Fibroblast of skin of left biceps (primary cell): ENCODE measurements at places on chromosomes 5 and 9.

DNA sequence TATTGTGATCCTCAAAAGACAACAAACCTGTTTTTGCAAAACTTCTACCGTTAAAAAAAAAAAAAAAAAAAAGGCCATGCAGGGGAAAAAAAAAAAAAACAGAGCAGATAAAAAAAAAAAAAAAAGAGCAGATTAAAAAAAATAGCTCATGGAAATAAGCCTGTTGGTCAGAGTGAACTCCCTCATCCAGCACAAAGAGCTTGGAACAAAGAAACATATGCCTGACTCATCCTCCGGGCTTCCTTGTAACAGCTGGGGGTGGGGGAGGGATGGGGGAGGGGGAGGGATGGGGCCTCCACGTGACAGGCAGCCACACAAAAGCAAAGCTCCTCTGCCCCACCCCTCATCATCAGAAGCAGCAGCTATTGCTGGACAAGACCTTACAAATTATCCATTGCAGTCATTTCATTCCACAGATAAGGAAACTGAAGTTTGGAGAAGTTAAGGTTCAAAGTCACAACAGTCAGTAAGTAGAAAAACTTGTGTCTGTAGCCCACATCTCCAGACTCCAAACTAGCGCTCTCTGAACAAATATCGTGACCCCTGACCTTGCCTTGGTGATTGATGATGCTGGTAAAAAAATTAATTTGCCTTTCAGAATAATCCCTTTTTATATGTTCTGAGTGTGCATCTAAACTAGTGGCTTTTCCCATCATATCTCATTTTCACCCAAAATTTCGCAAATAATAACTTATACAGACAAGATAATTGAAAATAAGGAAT lies 38.9 kb downstream of the SLC35D2 start:
- DNase-seq = peak; percentile 61

- DNase-seq = peak; percentile 47
Observed at GRCh38 chr5:169716287-169716686, 79.2 kb downstream of the DOCK2 start.

DNA sequence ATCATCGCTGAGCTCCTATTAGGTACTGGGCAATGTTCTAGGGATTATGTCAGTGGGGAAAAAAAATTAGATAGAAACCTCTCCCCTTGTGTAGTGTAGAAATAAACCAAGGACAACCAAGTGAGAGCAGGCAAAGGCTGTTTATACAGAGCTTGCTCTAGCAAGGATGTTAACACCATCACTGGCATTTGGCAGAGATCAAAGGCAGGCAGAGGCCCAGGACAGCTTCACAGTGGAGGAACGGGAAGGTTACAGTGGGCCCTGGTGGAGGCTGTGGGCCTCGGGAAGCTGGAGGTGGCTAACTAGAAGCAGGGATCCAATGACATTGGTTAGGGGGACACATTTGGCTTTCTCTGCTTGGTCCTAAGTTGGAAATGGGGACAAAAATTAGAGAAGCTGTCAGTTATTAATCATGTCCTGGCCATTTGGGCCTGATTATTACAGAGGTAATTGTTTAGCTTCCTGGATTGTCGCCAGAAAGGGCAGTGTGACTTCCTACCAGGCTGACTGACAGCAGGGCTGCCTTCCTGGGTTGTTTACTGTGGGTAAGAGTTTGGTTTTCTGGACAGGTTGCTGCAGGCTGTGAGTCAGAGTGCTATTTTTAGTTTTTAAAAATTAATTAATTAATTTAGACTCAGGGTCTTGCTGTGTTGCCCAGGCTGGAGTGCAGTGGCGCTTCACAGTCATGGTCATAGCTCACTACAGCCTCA lies 259.3 kb downstream of the ROR2 start:
- no peak for DNase-seq

GRCh38 chr5:181191526-181192336 lies 13.3 kb downstream of the TRIM7 start:
- peak; percentile 92 for DNase-seq

DNA sequence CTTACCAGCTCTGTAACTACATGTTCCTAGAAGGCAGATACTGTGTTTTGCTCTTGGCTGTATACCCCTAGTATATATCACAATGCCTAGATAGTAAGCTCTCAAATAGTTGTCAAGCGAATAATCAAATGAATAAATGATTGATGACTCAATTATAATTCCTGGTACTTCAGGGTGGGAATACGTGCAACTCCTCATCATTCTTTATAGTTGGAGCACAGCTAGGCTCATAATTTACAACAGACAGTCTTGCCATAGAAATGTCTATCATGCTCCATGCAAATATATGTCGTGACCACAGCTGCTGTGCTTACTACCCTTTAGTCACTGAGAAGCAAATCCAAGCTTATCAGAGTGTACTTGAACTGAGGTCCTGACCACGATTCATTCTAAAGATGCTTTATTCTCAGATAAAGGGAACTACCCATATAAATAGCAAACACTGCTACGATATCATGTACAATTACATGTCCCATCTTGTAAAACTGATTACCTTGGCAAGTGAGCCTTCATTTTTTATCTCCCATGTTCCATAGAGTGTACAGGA lies 52.1 kb downstream of the STRBP start:
- DNase-seq = peak; percentile 1

DNA sequence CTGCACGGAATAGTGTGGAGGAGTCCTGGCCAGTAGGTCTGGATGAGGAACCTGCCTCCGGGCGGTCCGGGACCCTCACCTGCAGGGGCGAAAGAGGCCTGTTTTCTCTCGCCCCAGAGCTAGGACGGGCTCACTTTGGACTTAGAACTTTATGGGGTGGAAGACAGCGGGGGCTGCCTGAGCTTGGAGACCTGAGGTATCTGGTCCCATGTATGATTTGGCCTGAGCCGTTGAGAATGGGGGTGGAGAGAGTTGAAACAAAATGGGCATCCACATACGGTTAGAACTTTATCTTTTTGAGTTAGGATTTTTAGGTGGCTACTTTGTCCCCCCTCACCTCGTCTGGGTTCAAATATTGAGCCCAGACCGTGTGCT lies 681 bp upstream of the ETF1 start:
- DNase-seq = no peak

GRCh38 chr5:131481569-131481968 lies 153.5 kb downstream of the RAPGEF6 start:
- DNase-seq = no peak

GRCh38 chr9:109579191-109579948 lies 81.3 kb upstream of the PTPN3 start:
- DNase-seq = no peak

DNA sequence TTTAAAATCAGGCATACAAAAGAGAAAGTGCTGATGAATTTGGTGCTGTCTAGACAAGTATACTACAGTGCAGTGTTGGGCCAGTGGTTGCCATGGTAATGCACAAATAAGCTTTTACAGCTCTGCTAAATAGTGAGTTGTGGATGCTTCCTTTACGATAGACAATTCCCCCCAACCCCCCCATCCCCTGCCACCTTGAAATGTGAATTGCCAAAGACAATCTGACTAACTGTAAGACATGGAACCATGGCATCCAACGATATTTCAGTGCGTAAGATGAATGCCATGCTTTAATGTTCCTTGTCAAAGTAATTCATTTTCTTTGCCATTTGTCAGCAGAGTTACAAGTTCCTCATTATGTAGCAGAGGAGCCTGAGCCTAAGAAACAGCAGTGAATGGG lies 91.5 kb upstream of the NREP start:
- DNase-seq = no peak

GRCh38 chr5:13179407-13180087 lies 764.9 kb downstream of the DNAH5 start:
- no peak for DNase-seq

GRCh38 chr5:180353980-180354452 lies 880 bp upstream of the GFPT2 start:
- no peak for DNase-seq

GRCh38 chr5:94461131-94461530 lies 157.3 kb downstream of the KIAA0825 start:
- DNase-seq = no peak

DNA sequence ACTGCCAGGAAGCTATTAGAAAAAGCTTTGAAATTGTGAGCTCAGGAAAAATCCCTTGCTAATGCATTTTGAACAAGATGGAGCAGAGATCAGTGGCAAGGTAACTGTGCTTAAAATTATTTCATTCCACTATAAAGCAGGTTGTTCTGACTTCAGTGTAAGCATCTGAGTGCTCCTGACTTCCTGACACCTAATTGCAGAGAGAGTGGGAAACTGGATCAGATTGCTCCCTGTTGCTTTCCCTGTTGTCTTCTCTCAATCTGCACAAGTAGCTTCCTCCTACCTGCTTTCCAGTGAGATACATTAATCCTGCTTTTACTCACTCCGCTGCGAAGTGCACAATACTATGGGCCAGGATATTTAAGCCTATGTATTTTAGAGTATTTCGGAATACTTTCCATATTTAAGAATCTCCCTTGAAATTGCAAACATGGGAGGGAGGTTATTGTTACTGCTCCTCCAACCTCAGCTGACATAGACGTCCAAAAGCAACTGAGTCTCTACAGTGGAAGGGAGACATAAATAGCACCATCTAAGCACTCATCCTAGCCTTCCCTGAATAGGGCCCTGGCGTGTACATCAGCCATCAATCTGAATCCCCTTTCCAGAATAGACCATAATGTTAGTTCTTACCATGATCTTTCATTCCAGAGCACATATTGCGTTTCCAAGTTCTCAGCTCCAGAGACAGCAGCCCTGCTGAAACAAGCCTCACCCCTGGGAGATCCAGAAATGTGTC lies 178.8 kb downstream of the PAM start:
- no peak for DNase-seq

DNA sequence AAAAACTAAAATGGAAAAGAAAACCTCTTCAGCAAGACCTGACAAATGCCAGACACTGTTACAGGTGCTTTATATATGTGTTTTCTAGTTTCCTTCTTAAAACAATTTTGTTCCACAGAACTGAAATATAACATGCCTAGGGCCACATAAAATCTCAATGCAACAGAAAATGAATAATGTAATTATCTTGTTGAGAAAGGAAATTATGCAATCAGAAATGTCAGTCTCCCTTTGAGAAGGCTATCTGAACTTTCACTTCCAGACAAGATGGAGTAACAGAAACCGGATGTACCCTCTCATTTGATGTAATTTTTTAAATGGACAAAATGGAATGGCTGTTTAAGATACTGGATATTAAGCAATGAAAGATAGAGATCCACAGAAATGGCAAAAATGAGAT lies 79.2 kb downstream of the AGTPBP1 start:
- DNase-seq = no peak

DNA sequence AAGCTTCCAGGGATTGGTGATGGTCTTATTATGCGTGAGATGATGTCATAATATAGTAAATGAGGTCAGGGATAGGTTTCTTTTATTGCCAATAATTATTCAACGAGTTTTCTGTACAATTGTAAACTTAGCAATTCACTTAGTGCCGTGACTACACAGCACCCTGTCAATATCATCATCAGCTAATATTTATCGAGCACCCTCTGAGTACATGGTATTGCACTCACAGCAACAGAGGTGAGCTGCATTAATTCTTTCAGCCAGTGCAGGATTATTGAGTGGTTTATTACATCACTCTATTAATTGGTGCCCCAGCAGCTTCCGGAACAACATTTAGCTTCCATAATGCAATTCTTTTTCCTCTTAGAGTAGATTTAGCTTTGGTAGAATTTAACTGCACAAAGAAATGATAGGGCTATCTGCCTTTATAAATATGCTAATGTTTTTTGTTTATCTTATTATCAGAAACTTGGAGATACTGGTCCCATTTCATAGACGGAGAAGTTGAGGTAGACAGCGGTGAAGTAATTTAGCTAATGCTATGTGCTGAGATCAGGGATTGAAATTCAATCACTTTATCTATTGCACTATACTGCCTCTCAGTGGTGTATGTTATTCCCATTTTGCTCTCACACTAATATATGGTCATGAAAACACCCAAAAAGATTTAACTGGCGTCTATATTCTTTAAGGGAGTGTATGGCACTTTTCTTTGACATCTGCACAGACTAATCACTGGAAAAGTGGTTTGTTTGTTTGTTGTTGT lies 726.1 kb upstream of the WWC1 start:
- no peak for DNase-seq

DNA sequence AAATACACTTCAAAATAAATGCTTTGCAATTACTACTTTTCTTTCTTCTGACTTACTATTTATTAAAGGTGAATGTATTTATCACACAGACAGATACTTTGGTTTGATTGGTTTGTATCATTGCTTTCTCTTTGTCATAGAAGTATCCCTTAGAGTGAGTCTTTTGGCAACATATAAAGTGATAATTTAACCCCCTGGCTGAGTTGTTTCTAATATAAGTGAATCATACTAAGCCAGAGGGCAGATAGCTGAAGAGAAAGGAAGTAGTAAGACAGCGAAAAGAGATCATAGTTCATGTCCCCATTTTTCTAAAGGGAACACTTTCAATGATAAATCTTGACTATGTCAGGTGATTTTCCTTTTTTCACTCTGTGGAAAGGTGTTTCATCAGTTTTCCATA lies 38.6 kb downstream of the CAMK4 start:
- DNase-seq = no peak

DNA sequence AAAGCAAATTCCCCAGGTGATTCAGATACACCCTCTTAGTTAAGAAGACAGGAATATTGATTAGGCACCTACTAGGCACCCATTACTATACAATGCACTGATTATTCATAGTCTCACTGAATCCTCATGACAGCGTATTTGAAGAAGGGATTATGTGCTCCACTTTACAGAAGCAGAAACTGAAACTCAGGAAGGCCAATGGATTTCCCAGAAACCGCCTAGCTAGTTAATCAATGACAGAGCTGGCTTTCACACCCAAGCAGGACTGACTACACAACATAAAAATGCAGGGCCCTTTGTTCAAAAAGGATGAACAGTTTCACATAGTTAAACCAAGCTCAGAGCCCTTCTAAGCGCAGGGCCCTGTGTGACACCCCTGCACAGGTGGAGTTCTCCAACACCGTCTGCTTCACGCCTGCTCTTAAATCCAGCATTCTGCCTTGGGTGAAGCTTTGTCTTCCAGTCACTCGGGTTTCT lies 117.3 kb downstream of the TTLL11 start:
- DNase-seq = no peak

DNA sequence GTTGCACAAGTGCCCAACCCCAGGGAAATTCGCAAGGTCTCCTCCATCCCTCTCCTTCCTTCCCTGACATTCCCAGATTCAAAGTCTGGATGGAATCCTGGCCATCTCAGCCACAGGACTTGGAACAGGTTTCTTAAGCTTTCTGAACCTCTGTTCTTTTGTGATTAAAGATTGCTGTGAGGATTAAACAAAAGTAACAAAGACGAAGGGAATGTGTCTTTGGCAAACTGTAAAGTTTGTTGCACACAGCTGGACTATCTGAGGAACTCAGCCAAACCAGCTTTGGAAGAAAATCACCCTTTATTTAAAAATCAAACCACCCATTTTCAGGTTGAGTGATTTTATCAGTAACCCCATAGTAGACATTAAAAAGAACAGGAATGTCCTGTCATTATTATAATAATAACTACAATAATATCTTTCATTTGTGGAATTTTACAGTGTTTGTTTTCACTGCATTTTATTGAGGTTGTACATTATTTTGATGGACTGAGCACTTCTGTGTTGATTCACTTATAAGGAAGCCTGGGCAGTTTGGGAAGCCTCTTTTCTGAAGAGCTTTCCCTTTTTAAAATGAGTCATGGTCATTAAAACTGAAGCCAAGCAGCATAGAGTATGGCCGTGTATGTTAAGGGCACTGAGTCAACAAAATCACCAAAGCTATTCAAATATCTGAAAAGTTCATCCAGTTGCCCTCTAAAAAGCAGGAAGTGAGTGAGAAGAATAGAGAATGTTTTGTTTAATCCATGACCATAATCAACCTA lies 310.2 kb downstream of the AGTPBP1 start:
- no peak for DNase-seq
